ENCODE measurements at places on chromosomes 1 and 21.

- DNase-seq, result no peak
Observed at GRCh38 chr1:67555461-67556296, 125.5 kb upstream of the SERBP1 start.

GRCh38 chr1:225137976-225138375, 208.5 kb downstream of the DNAH14 start:
- no peak for DNase-seq

- DNase-seq, result no peak
Observed at GRCh38 chr1:242428399-242429190, 95.9 kb downstream of the PLD5 start.

DNA sequence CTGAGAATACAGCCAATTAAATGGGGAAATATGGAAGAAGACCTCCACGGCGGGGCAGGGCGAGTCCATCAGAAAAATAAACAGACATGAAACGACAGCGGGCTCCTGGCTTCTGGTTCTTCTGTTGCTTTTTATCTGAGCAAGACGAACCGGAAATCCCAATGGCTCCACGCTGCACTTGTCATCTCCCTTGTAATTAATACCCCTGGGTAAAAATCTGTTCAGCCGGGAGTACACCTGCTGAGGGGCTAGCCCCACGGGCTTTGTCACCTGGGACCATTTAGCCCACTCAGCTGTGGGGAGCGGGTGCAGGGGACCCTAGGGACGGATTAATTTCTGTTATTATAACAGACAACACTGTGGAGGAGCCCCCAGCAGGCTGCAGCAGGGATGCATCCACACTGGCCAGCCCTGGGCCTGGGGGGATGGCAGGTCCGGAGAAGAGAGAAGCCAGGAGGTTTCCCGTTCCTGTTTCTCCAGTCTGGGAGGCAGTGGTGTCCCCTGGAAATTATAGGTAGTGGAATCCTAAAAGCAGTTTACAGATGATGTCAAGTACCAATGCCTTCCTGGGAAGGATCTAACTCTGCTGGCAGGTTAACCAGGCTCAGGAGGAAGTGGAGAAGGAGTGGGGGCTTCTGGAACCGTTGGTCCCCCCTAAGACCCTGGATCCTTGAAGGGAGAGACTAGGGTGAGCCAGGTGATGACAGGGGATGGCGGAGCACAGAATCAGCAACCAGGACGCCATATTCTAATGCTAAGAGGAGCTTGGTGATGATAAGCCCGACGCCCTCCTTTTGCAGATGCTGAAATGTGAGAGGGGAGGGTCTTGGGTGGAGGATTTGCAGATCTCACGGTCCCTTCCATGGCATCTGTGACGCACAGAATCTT, 566.1 kb downstream of the PTPRU start:
- no peak for DNase-seq

GRCh38 chr1:107298526-107298925, 157.7 kb downstream of the NTNG1 start:
- no peak for DNase-seq
